ENCODE measurements at places on chromosomes 2 and 18. TPM values are rescaled to one million over a fixed set of nuclear protein-coding genes. Genes with fewer than 3 reads are reported as not detected.

- H3K4me1 ChIP-seq = no peaks in the 10 kb centered on the region
- no peaks in the 10 kb centered on the region for H3K27me3 ChIP-seq
- H3K36me3 ChIP-seq = peaks cover 48% of the 10 kb centered on the region
- H3K27ac ChIP-seq = no peak overlapping the region
- no peak for DNase-seq
- no peak overlapping the region for H3K4me3 ChIP-seq
Observed at GRCh38 chr2:177523781-177524180, 131.2 kb downstream of the AGPS start.

GRCh38 chr18:12659904-12660605 is 2.1 kb upstream of the SPIRE1 start:
- H3K4me3 ChIP-seq = no peak overlapping the region
- DNase-seq = peak; percentile 66
- H3K36me3 ChIP-seq = no peaks in the 10 kb centered on the region

- peak; percentile 30 for DNase-seq
- no peak overlapping the region for H3K27ac ChIP-seq
- H3K36me3 ChIP-seq = peaks cover 57% of the 10 kb centered on the region
- peaks cover 29% of the 10 kb centered on the region for H3K4me1 ChIP-seq
- H3K4me3 ChIP-seq = no peak overlapping the region
Observed at GRCh38 chr2:24917086-24917485, 3.0 kb downstream of the ADCY3 start.

DNA sequence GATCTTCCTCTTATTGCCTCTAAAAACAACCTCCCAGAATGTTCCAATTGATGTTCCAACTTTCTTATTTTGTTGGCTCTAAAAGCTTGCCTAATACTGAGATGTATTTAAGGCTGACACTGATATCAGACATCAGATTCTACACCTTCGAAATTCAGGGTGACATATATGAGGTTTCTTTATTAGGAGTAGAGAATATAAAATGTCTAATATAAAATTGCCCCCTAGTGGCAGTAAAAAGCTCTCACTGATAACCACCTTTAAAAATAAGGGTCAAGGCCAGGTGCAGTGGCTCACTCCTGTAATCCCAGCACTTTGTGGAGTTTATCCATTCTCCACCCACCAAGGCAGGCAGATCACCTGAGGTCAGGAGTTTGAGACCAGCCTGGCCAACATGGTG is 789.7 kb upstream of the SLC39A10 start:
- H3K4me1 ChIP-seq = no peaks in the 10 kb centered on the region
- H3K27me3 ChIP-seq = no peaks in the 10 kb centered on the region
- H3K4me3 ChIP-seq = no peak overlapping the region
- no peaks in the 10 kb centered on the region for H3K36me3 ChIP-seq
- DNase-seq = no peak
- H3K27ac ChIP-seq = no peak overlapping the region

DNA sequence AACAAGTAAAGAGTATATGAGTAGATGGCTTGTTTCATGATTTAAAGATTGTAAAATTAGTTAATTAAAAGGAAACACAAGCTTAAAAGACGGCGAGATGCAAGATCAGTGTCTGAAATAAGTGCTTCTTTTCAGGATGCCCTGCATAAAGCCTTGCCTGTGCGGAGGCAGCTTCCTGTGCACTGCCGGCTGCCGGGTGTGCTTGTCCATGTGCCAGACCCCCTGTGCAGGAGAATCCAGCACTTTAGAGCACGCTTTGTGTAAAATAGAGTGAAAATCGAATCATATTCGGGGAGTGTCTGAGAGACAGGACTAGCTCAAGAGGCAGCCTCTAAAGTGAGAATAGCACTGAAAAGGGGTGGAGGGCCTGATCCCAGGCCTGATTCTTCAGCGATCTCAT is 154.7 kb downstream of the CHST9 start:
- H3K4me3 ChIP-seq = no peak overlapping the region
- no peak for DNase-seq
- no peaks in the 10 kb centered on the region for H3K4me1 ChIP-seq
- H3K27me3 ChIP-seq = no peaks in the 10 kb centered on the region

DNA sequence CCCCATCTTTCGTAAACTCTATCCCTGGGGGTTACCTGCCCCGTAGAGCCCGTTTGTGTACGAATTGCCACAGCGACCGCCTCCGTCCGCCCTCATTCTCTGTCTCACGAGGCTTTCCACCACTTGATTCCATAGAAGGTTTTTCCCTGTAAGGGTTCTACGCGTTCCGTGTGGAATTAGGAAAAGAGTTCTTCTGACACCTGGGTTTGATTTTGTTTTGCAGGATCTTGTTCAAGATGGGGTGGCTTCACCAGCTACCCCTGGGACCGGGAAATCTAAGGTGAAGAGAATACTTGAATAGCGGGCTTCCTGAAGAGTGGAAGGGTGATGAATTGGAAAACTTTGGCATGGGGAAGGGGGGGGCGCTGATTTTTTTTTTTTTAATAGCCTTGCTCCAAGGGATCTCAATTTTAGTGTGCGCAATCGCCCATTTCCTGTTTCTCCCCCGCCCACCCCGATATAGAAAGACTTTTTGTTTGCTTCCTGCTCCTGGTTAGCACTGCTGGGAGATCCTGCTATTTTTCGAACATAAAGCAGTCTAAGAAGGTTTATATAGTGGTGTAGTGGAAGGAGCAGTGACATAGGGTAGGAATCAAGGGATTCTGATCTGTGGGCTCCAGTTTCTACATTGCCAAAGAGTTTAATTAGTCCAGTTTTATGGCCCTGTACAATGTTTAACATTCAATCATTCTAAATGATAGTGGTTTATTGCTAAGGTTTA is 564 bp downstream of the GCC2 start:
- no peaks in the 10 kb centered on the region for H3K27me3 ChIP-seq
- H3K4me3 ChIP-seq = peak overlapping the region; percentile 92
- peak overlapping the region; percentile 87 for H3K27ac ChIP-seq
- H3K36me3 ChIP-seq = peaks cover 31% of the 10 kb centered on the region
- H3K4me1 ChIP-seq = peaks cover 20% of the 10 kb centered on the region

DNA sequence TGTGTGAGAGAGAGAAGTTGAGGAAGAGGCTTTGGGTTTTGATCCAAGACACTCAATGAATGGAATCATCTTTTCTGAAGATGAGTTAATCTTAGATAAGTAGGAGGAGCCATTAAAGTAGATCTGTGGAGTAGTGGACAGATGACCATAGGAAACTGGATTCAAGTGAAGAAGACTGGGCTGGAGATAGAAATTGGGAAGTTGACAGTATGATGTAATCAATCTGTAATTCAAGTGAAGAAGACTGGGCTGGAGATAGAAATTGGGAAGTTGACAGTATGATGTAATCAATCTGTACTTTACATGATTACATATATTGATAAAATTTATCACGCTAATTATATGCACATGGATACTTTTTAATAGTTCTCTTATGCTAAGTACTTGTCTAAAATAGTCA is 92.8 kb downstream of the PHLPP1 start:
- no peaks in the 10 kb centered on the region for H3K4me1 ChIP-seq
- no peaks in the 10 kb centered on the region for H3K27me3 ChIP-seq
- no peaks in the 10 kb centered on the region for H3K36me3 ChIP-seq
- H3K4me3 ChIP-seq = no peak overlapping the region
- peak overlapping the region; percentile 48 for H3K27ac ChIP-seq

GRCh38 chr2:24491542-24492420 is 727 bp downstream of the NCOA1 start:
- H3K27me3 ChIP-seq = no peaks in the 10 kb centered on the region
- no peaks in the 10 kb centered on the region for H3K36me3 ChIP-seq
- peak overlapping the region; percentile 56 for H3K27ac ChIP-seq
- peak overlapping the region; percentile 69 for H3K4me3 ChIP-seq
- DNase-seq = peak; percentile 75

- H3K36me3 ChIP-seq = no peaks in the 10 kb centered on the region
- no peaks in the 10 kb centered on the region for H3K4me1 ChIP-seq
- no peaks in the 10 kb centered on the region for H3K27me3 ChIP-seq
- H3K27ac ChIP-seq = no peak overlapping the region
- H3K4me3 ChIP-seq = no peak overlapping the region
Observed at GRCh38 chr2:78263571-78263970, 741.4 kb upstream of the LRRTM4 start.

DNA sequence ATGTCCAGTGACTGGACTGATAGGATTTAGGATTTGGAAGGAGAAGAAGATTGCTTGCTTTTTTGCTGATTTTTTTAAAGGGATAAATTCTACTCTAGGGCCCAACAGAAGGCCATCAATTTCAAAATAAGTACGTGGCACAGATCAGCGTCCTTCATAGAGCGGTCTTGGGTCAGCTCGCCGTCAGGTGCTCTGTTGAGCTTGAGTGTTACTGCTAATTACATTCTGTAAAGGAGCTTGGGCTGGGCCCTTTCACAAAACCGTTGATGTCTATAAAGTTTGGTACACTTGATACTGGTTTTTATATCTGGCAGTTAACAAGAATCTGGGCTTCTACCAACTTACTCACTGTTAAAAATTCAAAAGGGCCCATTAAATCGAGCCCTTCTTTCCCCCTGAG is 45.4 kb downstream of the ARMC9 start:
- DNase-seq = no peak
- H3K27me3 ChIP-seq = peaks cover 15% of the 10 kb centered on the region
- no peak overlapping the region for H3K27ac ChIP-seq
- no peaks in the 10 kb centered on the region for H3K4me1 ChIP-seq

DNA sequence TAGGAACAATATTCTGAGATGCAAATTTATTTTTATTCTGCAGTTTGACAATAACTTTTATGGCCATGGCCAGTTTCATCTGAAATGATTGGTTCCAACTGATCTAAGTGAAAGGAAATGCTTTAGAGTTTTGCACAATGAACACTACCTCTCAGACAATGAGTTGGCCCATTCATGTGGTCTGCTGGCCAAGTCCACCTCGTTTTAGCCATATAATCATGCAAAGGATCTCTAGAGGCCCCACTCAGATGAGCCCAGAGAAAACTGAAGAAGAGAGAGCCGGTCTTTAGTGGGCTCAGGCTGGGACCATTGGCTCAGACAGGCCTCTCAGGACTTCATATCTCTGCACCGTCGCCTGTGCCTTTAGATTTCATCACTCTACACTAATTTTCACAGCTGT is 254.7 kb downstream of the MREG start:
- no peak overlapping the region for H3K27ac ChIP-seq
- no peaks in the 10 kb centered on the region for H3K27me3 ChIP-seq
- H3K36me3 ChIP-seq = no peaks in the 10 kb centered on the region
- H3K4me3 ChIP-seq = no peak overlapping the region

DNA sequence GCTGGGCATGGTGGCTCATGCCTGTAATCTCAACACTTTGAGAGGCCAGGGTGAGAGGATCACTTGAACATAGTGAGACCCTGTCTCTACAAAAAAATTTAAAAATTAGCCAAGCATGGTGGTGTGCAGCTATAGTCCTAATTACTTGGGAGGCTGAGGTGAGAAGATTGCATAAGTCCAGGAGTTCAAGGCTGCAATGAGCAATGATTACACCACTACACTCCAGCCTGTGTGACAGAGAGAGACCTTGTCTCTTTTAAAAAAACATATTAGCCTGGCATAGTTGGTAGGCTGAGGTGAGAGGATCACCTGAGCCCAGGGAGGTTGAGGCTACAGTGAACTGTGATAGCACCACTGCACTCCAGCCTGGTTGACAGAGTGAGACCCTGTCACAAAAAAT is 13.7 kb downstream of the TRAPPC8 start:
- no peak for DNase-seq
- H3K36me3 ChIP-seq = peaks cover 56% of the 10 kb centered on the region

- H3K4me1 ChIP-seq = peaks cover 51% of the 10 kb centered on the region
- H3K27me3 ChIP-seq = no peaks in the 10 kb centered on the region
- no peaks in the 10 kb centered on the region for H3K36me3 ChIP-seq
- H3K4me3 ChIP-seq = no peak overlapping the region
- H3K27ac ChIP-seq = no peak overlapping the region
Observed at GRCh38 chr2:47226132-47226922, 71.2 kb upstream of the STPG4 start.

- no peaks in the 10 kb centered on the region for H3K36me3 ChIP-seq
- no peak for DNase-seq
- H3K27me3 ChIP-seq = no peaks in the 10 kb centered on the region
- H3K27ac ChIP-seq = no peak overlapping the region
Observed at GRCh38 chr2:150475479-150476250, 11.8 kb downstream of the RND3 start.

- no peaks in the 10 kb centered on the region for H3K27me3 ChIP-seq
- H3K4me1 ChIP-seq = no peaks in the 10 kb centered on the region
- no peak for DNase-seq
- H3K4me3 ChIP-seq = no peak overlapping the region
- H3K36me3 ChIP-seq = no peaks in the 10 kb centered on the region
- no peak overlapping the region for H3K27ac ChIP-seq
Observed at GRCh38 chr18:78595924-78596573, 383.6 kb upstream of the SALL3 start.

The AOX1 gene
- total RNA-seq = 0.69 TPM

The GREB1L gene
- not detected for total RNA-seq

Data from K562 (cell line).